Stimulated activated naive CD4-positive, alpha-beta T cell (primary cell): ENCODE measurements at places on chromosomes 16 and 17.

GRCh38 chr17:44602390-44602789 lies 45.1 kb downstream of the FZD2 start:
- no peak for DNase-seq

DNA sequence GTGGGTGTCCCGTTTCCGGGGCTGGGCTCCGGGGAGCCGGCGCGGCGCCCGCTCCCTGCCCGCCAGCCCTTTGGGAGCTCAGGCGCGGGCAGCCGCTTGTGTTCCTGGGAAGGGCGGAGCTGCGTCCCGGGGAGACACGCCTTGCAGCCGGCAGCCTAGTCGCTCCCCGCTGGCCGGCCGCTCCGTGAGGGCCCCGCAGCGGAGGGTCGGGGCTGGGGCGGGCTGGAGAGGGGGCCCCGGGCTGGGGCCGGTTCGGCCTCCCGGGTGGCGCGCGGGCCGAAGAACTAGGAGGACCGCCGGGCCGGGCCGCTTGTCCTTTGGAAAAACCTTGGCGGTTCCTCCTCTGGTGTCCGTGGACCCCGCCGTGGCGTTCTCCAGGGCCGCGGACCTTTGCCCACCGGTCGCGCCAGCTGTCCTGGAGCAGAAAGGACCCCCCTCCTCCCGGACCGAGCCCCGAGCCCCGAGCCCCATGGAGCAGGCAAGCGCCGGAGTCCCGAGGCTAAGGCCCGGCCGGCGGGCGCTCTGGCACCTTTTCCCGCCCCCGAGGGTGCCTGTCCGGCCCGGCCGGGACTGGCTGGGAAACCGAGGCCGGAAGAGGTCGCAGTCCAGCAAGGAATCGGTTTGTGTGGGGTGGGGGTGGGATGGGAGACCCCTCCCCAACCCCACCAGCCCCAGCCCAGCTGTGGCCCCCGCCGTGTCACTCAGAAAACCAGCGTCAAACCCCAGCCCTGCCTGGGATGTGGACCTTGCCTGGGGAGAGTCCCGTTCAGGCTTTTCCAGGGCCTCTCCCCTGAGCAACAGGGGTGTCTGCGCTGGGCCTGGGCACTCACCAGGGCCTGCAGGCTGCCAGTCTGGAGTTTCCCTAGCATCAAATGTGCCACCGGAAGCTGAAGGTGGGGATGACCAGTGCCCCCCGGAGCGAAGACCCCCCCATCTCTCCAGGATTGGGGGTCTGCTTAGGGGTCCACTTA lies 6.8 kb upstream of the TBC1D3B start:
- no peak for DNase-seq

- DNase-seq, result no peak
These were observed 84.5 kb downstream of the WNT3 start for GRCh38 chr17:46733837-46734475.

GRCh38 chr17:10748531-10749181 lies 18.8 kb upstream of the TMEM220 start:
- no peak for DNase-seq

DNA sequence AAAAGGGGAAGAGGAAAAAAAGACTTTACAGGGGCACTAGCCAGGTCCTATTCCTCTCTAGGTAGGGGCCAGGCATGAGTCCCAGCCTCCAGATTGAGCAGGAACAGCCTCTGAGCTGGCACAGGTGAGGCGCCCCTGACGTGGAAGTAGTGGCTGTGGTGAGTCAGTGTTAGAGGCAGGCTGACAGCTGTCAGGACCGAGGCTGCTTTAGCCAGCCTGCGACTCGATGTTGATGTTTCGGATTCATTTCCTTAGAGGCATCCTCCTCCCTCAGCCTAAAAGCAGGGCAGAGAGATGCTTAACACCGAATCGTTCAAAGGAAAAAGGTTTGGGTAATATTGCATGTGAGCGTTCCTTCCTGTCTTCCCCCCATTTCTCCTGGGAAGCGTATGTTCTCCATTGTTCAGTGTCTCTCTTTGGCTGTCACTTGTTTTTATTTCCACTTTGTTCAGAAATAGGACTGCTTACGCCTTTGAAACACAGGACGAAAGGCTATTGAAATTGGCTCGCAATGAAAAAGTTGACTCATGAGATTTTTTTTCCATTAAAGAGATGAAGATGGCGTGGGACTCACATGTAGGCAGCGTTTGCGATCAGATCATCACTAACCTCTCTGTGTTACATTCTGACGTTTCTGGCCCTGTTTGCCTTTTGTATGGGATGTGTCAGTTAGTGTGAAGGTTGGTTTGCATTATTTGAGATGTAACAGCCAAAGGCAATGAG lies 1.3 kb downstream of the KIAA0513 start:
- DNase-seq, result peak; percentile 55

DNA sequence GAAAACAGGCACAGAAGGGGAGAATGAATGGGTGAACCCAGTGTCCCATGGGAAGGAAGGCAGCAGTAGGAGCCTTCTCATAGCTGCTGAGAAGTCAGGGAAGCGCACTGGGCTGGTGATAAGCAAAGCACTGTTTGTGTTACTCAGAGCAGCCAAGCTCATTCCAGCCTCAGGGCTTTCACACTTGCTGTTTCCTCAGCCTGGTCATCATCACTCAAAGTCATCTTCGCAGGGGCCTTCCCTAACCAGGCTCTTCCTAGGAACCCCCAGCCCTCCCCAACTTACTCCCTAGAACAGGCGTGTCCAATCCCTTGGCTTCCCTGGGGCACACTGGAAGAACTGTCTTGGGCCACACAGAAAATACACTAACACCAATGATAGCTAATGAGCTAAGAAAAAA lies 32.1 kb upstream of the LONP2 start:
- DNase-seq, result no peak

DNA sequence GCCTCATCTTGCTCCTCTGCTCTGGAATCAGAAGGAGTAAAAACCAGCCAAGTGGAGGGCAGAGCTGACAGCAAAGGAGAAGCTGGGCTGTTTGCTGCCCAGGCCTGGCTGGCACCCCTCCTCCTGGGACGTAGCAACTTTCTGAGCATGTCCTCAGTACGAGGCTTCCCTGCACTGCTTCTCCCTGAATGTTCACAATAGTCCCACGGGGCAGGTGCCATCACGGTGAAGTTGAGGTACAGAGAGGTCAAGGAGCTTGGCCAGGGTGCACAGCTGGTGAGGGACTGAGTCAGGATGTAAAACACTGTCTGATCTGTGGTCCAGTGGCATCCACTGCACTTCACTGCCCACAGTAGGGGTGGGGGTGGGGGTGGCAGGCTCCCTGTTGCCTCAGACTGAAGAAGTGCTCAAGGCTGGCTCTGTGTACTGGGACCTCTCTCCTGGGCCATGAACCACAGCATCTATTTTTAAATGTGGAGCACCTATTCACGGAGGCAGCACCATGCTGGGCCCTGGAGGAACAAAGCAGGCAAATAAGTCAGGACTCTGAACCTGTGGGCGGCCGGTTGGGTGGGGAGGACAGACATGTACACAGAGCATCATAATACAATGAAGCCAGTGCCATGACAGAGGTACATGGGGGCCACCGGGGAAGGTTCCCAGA lies 369.5 kb downstream of the SEC14L1 start:
- DNase-seq, result no peak

GRCh38 chr17:73291260-73291801 lies 20.5 kb downstream of the CDC42EP4 start:
- DNase-seq, result no peak

DNA sequence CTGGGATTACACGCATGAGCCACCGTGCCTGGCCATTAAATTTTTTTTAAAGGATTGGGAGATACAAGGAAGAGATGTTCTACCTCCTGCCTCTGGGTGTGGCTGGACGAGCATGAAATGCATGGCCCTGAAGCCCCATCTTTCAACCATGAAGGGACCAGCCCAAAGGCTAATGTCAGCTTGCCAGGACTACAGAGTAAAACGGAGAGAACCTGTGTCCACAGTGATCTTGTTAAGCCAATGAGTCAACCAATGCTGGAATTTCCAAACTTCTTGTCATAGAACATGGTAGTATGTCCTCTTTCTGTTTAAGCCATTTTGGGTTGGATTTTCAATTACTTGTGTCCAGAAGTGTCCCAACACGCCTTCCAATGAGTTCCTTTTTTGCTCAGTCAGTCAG lies 71.3 kb downstream of the RTN4RL1 start:
- no peak for DNase-seq

GRCh38 chr16:1791943-1792812 lies 1.3 kb downstream of the IGFALS start:
- DNase-seq, result no peak

DNA sequence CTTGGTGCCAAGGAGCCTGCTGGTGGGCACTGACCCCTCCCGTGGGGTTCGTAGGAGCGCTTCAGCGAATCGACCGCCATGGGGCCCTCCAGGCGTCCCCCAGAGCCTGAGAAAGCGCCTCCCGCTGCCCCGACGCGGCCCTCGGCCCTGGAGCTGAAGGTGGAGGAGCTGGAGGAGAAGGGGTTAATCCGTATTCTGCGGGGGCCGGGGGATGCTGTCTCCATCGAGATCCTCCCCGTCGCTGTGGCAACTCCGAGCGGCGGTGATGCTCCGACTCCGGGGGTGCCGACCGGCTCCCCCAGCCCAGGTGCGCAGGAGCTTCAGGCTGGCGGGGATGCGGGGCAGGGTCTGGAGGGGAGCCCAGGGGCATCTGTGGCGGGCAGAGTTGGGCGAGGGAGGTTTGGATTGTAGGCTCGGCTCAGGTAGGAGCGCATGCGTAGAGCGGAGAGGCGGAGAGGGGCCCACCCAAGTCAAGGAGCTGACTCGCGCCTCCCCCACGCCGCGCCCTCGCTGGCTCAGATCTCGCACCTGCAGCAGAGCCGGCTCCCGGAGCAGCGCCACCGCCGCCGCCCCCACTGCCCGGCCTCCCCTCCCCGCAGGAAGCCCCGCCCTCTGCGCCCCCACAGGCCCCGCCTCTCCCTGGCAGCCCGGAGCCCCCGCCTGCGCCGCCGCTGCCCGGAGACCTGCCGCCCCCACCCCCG lies 19.8 kb downstream of the FMNL1 start:
- DNase-seq, result no peak

GRCh38 chr16:57666353-57667047 lies 1.6 kb upstream of the ADGRG3 start:
- DNase-seq, result no peak

DNA sequence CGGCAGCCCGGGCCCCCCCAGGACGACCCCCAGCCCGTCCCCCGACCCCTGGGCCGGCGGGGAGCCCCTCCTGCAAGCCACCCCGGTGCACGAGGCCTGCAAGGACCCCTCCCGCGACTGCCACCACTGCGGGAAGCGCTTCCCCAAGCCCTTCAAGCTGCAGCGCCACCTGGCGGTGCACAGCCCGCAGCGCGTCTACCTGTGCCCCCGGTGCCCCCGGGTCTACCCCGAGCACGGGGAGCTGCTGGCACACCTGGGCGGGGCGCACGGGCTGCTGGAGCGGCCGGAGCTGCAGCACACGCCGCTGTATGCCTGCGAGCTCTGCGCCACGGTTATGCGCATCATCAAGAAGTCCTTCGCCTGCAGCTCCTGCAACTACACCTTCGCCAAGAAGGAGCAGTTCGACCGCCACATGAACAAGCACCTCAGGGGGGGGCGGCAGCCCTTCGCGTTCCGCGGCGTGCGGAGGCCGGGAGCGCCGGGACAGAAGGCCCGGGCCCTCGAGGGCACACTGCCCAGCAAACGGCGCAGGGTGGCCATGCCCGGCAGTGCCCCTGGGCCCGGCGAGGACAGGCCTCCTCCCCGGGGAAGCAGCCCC lies 15.6 kb upstream of the ZFPM1 start:
- DNase-seq, result peak; percentile 16

DNA sequence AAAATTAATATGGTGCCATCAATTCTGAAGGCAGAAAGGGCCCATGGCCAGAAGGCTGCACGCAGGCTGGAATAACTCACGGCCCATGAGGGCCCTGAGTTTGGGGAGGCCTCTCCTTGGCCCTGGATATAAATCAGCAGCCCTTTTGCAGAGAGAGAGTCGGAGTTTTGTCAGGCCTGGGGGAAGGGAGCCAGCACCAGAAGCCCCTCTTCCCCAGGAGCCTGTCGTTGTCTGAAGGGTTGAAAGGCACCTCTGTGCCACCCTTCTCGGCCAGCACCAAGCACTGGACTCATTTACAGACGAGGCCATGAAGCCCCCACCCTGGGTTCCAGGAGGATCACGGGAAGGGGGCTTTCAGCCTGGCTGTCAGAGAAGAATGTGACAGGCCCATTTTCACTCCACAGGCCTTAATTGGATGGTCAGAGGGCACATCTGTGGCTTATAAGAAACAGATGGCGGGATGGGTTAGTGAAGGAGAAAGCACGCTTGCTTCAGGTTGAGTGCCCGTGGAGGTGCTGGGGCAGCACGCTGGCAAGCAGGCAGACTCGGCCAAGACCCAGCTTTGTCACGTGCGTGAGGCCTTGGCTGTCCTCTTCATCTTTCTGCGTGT lies 140.6 kb downstream of the CLEC16A start:
- no peak for DNase-seq

DNA sequence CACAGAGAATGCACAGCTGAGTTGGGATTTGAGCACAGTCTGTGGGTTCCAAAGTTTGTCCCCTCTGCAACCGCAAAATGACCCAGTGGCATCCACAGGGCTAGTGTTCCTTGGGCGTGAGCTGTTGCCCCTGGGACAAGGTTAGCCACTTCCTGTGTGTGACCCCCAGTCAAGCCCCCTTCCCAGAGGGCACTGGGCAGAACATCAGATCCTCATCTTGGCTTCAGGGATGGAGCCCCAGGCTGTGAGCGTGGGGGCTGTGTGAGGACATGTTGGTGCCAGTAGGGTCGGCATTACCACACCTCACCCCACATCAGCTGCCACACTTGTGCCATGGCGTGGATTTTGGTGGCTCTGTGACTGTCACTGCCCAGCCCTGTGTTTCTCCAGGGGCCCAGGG lies 55.3 kb downstream of the USP22 start:
- no peak for DNase-seq

DNA sequence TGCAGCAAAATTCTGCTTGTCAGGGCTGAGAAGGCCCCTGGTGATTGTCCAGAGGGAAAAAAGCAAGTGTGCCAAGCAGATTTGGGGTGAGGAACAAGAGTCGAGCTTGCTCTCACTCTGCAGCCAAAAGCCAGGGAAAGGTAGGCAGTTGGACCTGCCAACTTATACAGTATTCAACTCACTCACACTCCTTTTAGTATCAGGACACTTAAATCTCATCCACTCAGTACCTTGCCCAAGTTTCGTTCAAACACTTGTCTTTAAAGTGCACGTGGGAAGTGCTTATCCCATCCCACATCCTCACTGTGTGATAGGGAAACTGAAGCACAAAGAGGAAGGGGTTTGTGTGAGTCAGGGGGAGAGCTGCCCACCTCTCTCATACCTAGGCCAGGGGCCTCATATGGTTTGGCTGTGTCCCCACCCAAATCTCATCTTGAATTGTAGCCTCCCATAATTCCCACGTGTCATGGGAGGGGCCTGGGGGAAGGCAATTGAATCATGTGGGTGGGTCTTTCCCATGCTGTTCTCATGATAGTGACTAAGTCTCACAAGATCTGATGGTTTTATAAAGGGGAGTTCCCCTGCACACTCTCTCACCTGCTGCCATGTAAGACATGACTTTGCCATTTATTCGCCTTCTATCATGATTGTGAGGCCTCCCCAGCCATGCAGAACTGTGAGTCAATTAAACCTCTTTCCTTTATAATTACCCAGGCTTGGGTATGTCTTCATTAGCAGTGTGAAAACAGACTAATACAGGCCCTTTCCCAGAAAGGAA lies 25.6 kb upstream of the CES5A start:
- no peak for DNase-seq

- no peak for DNase-seq
These were observed 35.4 kb downstream of the KCNJ16 start for GRCh38 chr17:70110443-70110880.
